ENCODE measurements at places on chromosomes 5 and 9.

DNA sequence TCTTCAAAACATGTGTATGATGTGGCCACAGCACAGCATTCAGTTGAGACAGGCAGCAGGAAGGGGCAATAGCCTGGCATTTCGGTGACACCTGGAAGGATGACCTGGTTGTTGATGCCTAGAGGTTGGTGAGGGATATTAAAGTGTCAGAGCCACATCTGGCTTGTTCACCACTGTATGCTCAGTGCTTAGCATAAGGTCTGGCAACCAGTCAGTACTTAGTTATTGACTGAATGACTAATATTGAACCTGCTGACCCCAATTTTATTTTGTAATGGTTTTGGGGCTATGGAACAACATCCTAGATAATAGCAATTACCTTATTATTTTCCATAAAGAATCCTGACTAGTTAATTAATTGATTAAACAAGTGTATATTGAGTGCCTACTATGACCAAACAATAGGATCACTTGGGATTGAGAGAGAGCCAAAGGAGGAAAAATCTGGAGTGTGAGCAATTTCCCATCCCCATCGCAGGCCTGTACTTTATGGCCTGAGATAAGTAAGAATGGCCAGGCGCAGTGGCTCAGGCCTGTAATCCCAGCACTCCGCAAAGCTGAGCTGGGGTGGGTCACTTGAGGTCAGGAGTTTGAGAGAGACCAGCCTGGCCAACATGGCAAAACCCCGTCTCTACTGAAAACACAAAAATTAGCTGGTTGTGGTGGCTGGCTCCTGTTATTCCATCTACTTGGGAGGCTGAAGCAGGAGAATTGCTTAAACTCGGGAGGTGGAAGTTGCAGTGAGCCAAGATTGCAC, 85.4 kb upstream of the PLPP1 start:
- DNase-seq: no peak

DNA sequence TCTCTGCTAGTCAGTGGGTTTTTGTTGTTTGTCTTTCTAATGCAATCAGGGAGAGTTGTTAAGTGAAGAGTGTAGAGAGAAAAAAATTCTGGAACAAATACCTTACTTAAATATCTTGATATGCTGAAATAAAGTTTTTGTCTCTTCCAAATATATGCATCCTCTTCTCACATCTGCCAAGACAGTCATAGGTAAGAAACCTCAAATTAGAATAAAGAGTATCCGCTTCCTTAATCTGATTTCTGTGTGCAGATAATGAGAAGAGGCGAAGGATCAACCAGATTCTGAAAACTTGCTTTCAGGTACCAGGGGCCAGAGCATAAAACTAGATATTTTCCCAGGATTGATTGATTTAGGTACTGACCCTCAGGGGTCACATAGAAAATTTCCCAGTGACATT, 11.3 kb upstream of the IL6ST start:
- no peak for DNase-seq

DNA sequence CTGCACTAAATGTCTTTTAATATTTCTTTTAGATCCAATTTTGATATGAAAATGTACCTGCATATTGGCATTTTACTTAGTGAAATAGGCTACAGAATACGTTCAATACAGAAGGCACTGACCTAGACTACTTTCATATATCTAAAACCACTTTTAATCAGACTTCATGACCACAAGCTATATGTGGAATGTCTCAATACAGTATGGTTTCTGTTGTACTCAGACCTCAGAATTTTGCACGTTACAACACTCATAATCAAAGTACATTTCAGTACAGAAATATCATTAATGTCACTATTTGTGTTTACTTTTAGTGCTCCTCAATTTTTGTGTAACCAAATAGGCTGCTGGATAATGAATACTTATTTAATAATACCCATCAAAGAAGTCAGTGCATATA, 74.8 kb downstream of the MEF2C start:
- no peak for DNase-seq

DNA sequence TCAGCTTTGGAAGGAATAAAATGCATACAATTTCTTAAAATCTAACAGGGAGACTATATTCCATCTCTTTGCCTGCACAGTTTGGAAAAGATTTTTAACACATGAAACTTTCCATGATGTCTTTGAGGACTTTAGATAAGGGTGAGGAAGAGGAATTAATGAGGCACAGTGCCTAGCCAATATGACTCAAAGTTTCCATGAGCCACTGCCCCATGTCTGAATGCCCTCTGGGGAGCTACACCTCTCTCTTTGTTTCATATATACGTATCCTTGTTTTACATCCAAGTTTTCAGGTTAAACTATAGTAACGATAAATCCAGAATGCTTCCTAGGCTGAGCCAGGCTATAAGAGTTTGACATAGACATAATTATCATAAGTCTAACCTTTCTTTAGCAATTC, 349.3 kb upstream of the TLE4 start:
- no peak for DNase-seq

- no peak for DNase-seq
These were observed 15.8 kb downstream of the NDST1 start for GRCh38 chr5:150523472-150524350.
